SW480 (cell line): ENCODE measurements at places on chromosomes 5 and 9.

DNA sequence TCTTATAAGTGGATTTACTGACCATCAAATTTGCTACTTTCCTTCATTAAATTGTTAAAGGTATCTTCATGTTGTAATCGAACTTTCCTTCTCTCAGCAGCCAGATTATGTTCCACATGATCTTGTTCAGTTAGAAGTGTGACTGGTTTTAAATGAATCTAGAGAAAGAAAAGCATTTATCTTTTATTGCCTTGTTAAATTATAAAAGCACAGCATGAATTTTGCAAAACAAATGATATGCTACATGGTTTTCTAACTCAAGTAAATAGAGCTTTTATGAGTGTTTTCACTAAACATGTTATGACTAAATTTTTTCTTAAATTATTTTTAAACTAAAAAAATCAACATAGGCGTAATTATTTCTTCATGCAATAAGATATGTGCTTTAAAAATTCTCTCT, 34.1 kb downstream of the ACOT12 start:
- no peak for DNase-seq

DNA sequence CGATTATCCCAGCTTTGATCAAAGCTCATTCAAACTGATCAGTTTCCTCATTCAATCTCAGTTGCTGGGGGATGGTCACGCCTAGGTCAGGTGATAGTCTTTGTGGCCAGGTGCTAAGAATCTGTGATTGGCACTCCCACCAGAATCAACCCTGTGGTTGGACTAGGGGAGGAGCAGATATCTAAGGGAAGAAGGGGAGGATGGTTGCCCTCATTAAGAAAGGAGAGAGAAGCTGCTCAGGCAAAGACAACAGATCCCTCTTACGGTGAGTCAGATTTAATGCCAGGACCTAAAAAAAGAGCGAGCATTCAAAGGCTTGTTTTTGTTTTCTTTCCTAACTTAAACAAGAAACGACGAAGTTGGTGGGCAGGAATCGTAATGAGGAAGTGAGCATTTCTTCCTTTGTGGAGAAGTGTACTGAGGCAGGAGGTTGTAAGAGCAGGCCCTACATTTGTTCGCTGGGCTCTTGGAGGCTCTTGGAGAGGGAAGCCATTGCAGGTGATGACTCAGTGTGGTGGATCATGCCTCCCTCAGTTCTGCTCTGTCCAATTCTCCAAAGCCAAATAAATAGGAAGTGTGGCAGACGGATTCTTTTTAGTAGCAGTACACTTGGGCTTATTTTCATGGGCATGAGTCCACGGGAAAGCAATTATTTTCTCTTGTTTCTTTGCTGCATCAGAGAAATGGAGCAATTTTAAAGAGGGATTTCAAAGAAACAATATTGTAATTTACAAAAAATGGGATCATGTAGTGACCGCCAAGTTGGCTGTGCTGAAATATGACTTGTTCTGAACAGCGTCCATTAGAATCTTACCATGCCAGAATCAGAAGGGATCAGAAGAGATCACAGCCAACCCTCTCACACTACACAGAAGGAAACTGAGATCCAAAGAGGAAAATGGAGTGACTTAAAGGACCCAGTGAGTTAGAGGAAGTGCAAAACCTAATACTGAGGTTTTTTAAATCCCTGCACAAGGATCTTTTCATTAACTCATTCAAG, 18.7 kb upstream of the TGFBR1 start:
- DNase-seq: no peak

DNA sequence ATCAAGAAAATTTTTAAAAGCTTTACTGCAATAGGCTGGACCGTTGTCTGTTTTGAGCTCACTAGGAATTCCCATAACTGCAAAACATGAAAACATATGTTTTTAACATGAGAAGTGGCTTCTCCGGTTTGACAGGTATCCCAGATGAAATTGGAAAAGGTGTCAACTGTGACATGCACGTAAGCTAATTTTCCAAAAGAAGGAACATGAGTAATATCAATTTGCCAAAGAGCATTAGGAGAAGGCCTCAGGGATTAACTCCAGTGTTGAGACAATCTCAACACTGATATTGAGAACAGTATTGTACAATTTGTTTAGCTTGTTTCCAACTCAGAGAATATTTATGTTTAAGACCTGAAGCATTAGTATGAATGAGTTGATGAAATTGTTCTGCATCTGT, 215.5 kb upstream of the KCNN2 start:
- DNase-seq: no peak

DNA sequence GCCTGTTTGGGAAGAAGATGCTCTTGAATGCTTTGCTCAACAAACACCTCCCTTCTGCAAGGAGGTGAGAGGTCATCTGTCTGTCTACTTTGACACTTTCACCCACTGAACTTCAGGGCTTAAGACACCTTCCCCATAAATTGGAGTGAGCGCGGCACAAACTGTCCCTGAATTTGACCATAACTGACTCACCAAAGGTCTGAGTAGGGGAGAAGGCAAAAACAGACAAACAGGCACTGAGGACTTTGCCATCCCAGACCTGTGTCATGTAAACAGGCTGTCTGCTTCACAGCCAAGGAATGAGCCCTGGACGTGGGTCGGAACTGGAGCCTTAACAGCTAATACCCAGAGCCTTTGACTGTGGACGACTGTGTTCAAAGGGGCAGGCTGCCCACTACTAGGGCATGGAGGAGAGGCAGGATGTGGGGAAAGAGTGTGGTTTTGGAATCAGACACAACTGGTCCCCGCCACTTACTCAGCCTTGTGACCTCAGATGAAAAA, 320.9 kb upstream of the KLF4 start:
- peak; percentile 10 for DNase-seq

- DNase-seq: peak; percentile 90
Measured at GRCh38 chr5:1515921-1516571, 7.7 kb downstream of the LPCAT1 start.

DNA sequence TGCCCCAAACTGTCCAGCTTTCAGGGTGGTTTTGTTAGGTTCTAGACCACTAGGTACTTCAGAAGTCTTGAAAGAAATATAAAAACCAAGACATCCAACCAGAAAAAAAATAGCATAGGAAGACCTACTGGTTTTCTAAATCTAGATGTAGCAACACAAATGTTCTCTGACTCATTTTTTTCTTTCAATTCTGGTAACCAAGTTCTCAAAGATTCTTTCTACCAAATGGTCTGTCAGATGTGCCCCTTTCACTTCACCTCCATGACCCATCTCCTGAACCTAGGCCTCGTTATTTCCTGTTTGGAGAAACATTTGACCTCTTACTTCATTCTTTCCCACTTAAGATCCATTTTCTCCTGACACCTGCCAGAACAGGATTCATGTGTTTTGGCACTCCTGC, 355.3 kb downstream of the KIAA0825 start:
- no peak for DNase-seq

DNA sequence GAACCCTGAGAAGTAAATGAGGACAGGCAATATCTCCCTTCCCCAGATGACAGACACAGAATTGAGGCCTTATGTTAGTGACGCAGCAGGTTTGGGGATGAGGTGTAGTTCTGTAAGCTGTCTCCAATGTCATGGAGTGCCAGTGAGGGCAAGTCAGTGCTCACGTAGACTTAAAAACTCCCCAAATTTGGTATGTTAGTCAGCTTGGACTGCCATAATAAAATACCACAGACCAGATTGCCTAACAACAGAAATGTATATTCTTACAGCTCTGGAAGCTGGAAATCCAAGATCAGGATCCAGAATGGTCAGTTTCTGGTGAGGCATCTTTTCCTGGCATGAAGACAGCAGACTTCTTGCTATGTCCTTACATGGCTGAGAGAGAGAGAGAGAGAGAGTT, 14.9 kb downstream of the FOXI1 start:
- DNase-seq: no peak

GRCh38 chr5:147887930-147888329, 9.4 kb downstream of the SCGB3A2 start:
- DNase-seq: no peak

- no peak for DNase-seq
Measured at GRCh38 chr5:110255194-110255593, 471.3 kb downstream of the TMEM232 start.

DNA sequence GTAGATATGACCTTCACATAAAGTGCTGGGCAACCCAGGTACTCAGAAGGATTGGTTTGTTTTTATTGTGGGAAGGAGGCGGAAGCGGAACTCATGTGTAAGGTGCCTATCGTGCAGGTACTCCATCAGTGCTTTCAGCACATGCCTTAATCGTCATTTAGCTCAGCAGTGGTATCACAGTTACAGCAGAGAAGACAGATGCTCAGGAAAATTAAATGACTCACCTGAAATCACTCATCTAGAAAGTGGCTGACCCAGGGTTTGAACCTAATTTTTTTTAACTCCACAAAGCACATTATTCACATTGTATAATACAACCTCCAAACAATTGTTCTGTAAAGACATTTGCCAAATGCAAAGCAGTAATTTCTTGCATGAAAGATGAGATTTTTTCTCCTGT, 2.2 kb downstream of the C5orf46 start:
- DNase-seq: no peak

GRCh38 chr5:119304439-119305211, 51.2 kb upstream of the TNFAIP8 start:
- DNase-seq: no peak

DNA sequence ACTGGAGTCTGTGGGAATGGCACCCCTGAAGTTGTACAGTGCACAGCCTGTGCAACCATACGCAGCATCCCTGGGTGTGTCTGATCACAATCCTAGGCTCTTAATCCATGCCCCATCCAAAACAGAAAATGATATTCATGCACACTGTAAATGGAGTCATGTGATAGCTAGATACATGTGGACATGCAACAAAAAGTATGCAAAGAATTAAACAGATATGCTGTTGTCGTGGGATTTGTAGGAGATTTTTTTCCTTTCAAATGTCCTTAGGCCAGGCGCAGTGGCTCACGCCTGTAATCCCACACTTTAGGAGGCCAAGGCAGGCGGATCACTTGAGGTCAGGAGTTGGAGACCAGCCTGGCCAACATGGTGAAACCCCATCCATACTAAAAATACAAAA, 36.1 kb downstream of the PRRX2 start:
- DNase-seq: no peak

- DNase-seq: no peak
Measured at GRCh38 chr9:80797101-80797829, 892.1 kb downstream of the TLE1 start.

GRCh38 chr5:55052383-55052931, 28.4 kb downstream of the GZMK start:
- DNase-seq: no peak

- no peak for DNase-seq
Measured at GRCh38 chr5:39220280-39221030, 1.1 kb upstream of the FYB1 start.

DNA sequence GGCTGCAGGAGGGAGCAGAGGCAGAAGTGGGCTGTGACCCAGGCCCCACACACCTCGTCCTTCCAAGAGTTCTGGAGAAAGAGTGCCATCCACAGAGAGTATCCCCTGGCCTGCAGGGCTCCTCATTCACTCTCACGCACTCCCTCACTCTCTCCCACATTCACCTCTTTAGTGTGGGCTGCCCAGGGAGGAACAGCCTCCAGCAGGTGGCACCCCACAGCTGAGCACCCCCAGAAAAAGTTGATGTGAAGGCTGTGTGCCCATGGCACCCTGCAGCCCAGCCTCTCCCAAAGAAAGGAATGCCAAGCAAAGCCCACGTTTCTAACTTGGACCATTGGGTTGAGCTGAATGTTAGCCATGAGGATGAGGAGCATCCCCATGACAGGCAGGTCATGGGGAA, 4.5 kb upstream of the SHC3 start:
- DNase-seq: no peak

DNA sequence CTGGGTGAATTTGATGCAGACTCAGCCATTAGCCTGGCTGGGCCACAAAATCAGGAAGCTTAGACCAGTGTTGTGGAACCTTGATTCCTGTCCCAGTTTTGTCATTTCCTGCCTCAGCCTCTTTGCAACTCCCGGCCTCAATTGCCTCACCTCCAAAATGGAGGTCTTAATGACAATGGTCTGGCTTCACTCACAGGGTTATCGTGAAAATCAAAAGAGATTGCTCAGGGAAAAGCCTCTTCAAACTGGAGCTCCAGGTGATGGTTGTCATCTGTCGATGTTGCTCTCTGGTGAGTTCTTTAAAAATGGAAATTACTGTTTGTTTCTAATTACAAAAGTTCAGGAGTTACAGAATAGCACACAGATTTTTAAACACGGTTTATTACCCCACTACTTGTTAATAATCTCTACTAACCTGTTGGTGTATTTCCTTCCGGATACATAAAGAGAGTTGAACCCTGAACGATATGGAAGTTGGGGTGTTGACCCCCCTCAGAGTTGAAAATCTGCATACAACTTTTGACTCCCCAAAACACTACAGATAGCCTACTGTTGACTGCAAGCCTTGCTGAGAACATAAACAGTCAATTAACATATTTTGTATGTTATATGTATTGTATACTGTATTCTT, 109.9 kb upstream of the CPEB4 start:
- DNase-seq: no peak

- DNase-seq: no peak
Measured at GRCh38 chr9:132774886-132775285, 103.2 kb downstream of the AK8 start.

DNA sequence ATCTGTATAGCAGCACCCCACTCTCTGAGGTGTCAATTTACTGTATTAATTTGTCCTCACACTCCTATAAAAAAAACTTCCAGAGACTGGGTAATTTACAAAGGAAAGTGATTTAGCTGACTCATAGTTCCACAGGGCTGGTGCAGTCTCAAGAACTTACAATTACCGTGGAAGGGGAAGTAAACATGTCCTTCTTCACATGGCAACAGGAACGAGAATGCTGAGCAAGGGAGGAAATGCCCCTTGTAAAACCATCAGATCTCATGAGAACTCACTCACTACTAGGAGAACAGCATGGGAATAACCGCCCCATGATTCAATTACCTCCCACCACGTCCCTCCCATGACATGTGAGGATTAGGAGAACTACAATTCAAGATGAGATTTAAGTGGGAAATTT, 602.6 kb downstream of the MTRR start:
- no peak for DNase-seq

DNA sequence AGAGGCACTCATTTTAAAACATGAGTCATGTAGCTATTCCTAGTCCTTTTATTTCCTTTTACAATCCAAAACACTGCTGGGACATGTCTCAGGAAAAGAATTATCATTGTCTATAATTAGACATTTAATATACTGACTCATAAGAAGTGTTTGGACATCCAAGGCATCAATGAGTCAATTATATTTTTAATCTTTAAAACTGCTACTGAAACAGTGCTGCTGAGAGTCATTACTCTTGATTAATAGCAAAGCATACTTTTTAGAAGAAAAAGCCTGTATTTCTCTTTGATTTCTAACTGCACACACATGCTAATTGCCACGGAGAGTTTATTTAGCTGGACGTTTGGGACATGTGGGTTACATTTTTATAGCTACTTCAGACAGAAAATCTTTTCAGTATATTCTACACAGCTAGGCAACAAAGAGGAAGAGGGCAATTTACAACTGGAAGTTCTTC, 1249.0 kb upstream of the CDH18 start:
- no peak for DNase-seq

GRCh38 chr9:130394814-130395470, 49.8 kb upstream of the ASS1 start:
- no peak for DNase-seq

GRCh38 chr5:31124651-31125305, 68.7 kb upstream of the CDH6 start:
- no peak for DNase-seq
